ENCODE measurements at places on chromosomes 7 and 10.

- DNase-seq = peak; percentile 72
Measured at GRCh38 chr7:94697035-94697974, 41.4 kb upstream of the SGCE start.

DNA sequence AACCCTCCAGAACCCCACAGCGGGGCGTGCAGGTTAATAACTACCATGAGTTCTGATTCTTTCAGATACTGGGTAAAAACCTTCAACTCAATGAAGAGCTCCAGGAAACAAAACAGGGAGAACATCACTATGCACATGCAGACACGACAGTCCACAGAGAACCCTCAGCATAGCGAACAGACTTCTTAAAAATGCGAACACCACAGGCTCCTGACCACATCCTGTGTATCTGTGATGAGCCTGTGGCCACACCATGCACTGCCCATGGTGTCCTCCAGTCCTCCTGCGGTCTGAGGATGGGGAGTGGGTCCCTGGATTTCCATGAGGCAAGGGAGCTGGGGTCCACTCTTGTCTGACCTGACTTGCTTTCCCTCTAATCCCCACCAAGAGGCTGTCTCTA is 107.2 kb downstream of the COBL start:
- no peak for DNase-seq

DNA sequence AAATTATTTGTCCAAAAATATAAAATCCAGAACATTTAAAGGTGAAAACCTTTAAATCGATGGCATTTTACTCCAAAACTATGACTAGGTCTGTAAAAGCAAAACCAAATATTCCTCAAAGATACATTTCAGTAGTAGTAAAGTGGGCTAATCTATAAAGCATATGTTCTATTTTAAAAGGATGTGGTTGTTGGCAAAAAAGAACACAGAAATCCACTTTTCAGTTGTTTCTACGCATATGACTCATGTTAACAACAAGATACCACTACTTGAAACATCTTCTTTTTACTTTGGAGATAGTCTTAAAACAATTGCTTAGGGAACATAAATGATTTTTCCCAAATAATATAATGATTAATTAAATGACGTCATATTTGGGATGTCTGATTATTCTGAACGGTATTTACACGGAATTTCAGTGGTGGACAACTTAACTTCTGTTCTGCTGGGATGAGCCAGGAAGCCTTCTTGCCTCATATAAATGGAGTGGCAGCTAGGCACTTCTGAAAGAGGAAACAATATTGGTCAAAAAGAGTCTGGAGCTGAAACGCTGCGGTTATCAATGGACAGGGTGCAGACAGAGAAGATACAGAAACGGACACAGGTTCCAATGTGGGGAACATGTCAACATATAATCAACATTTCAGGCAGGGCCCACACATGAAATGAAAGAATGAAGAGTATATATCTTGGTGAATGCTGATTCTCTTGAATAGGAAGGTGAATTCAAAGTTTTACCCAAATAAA is 78.5 kb downstream of the ETV1 start:
- DNase-seq = no peak

- no peak for DNase-seq
Measured at GRCh38 chr10:49690698-49691356, 11.4 kb downstream of the C10orf53 start.

- DNase-seq = no peak
Measured at GRCh38 chr10:90915766-90916075, 5.2 kb downstream of the ANKRD1 start.

GRCh38 chr7:23544913-23545354 is 13.2 kb upstream of the TRA2A start:
- no peak for DNase-seq

GRCh38 chr10:25023278-25023677 is 6.9 kb downstream of the THNSL1 start:
- DNase-seq = no peak

DNA sequence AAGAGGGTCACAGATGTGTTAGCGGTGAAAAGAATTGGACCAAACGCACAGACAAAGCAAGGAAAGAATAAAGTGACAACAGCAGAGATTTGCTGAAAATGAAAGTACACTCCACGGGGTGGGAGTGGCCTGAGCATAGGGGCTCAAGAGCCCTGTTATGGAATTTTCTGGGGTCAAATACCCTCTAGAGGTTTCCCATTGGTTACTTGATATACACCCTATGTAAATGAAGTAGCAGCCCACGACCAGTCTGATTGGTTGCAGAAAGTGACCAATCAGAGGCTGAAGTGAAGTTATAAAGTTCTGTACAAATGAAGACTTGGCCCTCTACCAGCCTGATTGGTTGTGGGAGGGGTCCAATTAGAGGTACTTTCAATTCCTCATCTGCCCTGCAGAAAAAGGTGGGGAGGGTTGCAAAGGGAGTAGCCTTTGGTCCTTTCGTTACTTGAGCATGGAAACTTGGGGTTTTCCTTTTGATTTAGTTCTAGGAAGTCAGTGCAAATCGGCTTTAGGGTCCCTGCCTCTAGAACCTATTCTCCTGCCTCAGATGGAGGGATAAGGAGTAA is 125.6 kb upstream of the PRPS1L1 start:
- DNase-seq = no peak

DNA sequence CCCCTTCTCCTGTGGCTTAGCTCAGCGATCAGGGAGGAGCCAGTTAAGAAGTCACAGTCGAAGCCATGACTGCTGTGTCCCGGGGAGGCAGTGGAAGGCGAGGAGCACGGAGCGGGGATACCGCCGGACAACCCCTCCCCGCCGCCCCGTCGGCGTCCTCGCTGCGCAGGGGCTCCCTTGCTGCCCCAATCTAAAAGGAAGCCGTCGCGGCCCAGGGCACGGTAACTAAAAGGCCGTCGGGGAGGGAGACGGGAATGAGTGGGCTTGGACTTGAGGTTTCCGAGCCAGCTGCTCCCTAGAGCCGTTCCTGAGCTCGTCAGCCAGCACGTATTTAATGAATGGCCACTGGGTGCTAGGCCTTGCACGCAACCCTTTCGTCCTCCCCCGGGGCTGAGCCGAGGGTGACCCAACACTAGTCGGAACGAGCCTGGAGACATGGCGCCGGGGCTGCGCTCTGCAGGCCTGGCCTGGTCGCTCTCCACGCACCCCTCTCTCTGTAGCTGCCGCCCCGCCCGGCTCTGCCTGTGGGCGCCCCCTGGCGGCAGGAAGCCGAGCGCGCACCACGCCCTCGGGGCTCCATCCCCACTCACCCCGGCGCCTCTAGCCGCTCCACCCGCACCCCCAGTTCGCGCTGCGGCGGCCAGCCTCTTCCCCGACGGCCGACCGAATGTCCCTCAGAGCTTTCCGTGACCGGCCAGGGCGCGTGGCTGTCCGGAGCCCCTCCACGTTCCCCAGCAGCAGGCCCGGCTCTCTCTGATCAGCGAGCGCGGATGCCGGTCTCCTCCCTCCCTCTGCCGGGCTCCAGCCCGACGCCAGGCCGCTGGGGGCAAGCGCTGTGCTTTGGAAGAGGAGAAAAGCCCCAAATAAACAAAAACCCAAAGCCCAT is 29.3 kb upstream of the KCNK18 start:
- DNase-seq = peak; percentile 92

GRCh38 chr7:46143949-46144917 is 223.2 kb upstream of the IGFBP3 start:
- DNase-seq = no peak
